ENCODE measurements at places on chromosomes 7 and 10.

GRCh38 chr7:132135746-132136385 is 440.4 kb downstream of the PLXNA4 start:
- no peak for DNase-seq

- no peak for DNase-seq
These were observed 27.2 kb upstream of the AP5Z1 start for GRCh38 chr7:4748231-4748681.

DNA sequence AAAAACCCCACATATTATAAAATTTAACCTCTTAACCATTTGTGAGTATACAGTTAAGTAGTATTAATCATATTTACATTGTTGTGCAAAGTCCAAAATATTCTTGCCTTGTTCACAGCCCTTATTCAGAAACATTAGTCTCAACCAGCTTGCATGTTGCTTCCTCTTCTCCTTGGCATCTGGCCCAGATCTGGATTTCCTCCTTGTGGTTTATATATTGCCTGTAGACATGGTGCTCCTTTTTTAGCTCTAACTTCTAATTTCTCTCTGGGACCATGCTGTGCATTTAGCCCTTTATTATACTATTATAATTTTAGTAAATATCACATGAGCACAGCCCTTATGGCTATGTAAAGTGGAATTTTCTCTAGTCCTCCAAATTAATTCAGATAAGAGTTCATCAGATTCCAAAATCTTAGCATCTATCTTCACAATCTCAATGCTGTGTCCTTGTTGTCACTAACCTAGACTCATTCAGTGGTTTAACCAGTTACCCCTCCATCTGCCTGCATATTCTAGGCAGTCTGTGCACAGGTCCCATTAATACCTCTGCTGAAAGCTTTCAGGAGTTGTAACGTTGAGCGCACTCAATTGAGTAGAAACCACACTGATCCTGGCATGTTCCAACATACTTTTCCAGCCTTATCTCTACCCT is 7.9 kb downstream of the CPED1 start:
- no peak for DNase-seq

- no peak for DNase-seq
These were observed 480.3 kb downstream of the NXPH1 start for GRCh38 chr7:8913682-8914081.

GRCh38 chr7:132643302-132643701 is 67.0 kb upstream of the PLXNA4 start:
- DNase-seq: no peak

- no peak for DNase-seq
These were observed 634.1 kb downstream of the GALNT17 start for GRCh38 chr7:71766016-71766415.

DNA sequence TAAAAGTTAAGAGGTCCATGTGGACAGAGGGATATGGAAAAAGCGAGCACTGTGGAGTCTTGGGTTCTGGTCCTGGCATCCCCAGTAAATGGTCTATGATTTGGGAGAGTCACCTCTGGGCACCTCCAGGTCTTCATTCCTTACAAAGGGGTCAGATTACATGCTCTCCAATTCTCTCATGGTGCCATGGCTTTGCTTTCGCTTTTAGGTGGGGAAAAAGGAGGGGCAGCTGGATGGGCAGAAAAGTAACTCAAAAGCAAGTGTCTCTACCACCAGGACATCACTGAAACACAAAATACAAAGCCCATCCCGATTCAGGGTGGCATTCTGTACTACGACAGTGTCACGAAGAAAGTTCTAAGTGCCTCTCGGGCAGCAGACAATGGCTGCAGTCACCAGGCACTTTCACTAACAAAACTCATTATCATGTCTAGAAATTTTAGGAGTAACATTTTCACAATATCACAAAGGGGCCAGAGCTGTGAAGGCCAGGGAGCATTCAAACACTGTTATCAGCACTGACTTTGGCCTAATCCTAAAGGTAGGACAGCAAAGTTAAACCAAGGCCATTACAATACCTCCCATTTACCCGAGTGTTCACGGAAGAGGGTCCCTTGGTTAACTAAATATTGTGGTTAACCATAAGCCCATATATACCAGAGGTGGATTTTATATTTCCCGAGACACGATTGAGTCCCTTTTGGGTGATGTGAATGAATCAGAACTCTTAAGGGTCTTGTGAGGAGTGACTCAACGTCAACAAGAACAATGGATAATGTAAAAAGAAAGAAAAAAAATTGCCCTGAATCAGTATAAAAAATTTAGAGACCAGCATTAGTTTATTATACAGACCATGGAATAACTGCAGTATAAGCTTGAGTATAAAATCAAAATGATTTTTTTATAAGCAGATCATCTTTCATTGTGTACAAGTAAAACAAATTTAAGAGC is 2.5 kb downstream of the PSAP start:
- DNase-seq: no peak

- DNase-seq: no peak
These were observed 11.1 kb upstream of the PARD3 start for GRCh38 chr10:34826221-34826620.

DNA sequence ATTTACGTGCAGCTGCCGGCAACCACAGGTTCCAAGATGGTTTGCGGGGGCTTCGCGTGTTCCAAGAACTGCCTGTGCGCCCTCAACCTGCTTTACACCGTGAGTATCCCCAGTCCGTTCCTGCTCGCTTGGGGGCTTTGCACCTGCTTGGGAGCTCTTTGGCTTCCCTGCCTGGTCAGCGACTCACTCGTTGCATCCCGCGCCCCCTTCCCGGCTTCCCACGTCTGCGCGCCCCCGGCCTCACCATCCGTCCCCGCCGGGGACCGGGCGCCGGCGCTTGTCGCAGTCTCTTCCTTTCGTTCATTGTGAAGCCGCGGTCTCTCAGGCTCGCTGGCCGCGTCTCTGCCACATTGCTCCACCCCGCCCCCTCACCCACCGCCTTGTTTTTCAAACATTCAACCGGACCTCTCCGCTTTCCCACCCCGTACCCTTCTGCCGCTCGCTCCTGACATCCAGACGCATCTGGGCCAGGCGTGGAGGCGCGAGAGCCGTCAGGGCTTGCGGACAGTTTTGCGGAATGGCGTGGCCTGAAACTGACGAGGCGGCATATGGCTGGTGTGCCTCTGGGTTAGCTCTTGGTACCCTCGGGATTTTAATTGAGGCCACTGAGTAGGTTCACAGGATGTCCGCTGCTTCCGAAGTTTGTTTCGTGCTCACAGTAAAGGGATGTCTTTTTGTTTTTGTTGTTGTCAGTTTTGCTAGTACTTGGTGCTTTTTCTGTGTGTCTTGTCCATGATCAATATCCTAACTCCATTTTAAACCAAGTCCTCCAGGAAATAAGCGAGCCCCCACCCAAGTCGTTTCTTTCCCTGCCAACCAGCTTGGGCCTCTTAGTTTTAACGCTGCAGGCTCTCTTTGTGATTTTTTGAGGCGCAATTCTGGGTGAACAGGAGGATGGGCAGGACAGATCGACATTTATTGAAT is 639 bp downstream of the TSPAN13 start:
- no peak for DNase-seq

- DNase-seq: no peak
These were observed 11.1 kb downstream of the MAFK start for GRCh38 chr7:1541431-1542162.

GRCh38 chr7:140008755-140009610 is 53.8 kb downstream of the PARP12 start:
- DNase-seq: no peak

- DNase-seq: no peak
These were observed 866.9 kb downstream of the LRMDA start for GRCh38 chr10:76298329-76298728.

DNA sequence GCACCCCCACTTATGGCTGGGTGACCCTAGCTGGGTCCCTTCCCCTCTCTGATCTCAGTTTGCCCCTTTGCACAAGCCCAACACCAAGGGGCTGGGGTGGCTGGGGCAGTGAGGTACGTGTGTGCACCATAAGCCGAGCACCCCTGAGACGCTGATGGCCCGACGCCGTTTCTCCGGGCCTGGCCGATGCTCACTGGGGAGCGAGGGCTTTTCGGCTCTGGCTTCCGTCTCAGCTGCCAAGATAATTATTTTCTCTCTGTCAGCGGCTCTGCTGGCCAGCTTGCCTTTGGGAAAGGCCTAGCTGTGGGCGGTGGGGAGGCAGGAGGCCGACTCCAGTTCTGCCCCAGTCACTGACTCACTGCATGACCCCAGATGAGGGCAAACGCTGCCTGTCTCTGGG is 91.0 kb downstream of the ZMIZ1 start:
- DNase-seq: no peak

DNA sequence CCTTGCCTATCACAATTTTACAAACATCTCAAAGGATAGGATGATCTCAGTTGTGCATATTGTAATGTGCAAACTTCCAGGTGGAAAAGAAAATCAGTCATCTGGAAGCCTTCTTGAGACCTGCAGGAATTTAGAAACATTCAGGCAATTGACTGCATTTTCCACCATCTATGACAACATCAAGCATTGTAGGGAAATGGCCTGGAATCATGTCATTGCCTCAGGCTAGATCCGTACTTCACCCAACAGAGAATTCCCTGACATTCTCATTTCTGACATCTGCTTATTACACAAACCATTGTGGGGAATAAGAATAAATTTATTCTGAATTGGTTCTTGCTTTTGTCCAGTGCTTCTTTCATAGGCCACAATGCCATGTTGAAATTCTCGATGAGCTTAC is 124.9 kb upstream of the NPVF start:
- no peak for DNase-seq

Measured in cerebellar nuclear complex (tissue), 1 donor.